ENCODE measurements at places on chromosomes 16 and 17.

DNA sequence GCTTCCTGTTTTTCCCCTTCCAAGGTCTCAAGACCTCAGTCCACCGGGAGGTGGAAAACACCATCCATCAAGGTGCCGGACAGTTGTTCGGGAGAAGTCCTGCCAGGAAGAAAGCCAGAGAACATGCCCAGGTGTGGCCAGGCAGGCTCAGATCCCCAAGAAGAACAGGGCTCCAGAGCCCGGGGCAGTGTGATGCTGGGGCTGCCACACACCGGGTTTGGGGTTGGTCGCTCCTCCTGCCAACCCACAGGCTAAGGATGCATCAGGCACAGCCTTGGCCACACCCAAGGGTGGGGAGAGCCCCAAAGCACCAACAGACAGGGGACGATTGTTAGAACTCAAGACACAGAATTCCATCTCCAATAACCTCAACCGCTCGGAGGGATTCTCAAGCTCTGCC, 19.7 kb downstream of the ZFHX3 start:
- DNase-seq: no peak

- peak; percentile 51 for DNase-seq
Measured at GRCh38 chr16:46830417-46830901, 521 bp downstream of the C16orf87 start.

GRCh38 chr16:2151188-2152091, 3.0 kb downstream of the RAB26 start:
- DNase-seq: peak; percentile 64

GRCh38 chr16:68083239-68083781, 1.9 kb upstream of the NFATC3 start:
- no peak for DNase-seq

- DNase-seq: peak; percentile 91
Measured at GRCh38 chr17:48636177-48637018, 10.2 kb upstream of the HOXB9 start.

DNA sequence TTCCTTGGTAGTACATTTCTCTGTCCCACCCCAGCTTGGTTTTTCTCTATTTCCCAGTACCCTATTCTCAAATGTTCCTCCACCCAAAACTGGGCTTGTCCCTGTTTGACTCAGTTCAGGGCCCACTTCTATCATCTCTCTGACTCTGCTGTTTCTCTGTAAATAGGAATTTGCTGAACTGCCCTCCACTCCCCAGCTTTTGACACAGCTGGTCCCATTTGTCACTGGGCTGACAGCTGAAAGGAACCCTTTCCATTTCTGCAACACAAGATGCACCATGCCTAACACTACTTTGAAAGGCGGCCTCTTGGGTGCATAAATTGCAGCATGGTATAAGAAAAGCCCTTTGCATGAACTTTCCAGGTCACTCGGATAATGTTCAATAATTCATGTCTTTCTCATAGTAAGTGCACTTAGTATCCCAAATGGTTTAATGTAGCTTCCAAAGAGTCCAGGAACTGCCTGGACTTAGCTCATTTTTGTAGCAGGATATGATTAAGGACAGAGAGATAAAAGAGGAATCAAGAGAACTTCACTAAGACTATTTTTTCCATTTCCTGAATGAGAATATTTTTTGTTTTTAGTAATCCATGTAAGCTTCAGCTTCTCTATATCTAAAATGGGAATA, 256.7 kb downstream of the CDH11 start:
- no peak for DNase-seq

DNA sequence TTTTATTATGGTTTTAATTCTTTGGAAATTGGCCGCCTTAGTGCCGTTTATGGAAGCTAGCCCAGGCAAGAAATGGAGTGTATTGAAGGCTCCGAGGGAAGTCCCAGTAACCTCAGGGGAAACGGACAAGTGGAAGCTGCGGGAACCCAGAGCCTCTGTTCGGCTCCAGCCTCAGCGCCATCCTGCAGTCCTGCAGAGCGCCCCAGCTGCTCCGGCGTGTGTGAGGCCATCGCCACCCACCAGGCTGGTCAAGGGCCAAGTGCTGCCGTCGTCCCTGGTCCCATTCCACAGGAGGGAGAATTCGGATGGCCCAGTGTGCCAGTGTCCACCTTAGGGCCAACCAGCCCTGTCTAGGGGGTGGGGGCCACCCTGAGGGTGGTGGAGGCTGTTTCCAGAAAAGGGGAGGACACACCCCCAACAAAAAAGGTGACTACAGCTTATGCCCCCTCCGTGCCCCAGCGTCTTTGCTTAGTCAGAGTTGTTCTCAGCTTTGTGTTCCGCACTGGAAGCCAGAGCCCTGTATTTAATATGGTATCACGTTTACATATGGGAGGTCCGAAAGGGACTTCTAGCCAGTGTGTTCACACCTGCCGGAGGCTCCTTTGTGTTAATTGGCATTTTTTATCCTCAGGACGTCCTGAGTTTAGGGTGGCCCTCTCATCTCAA, 13.0 kb downstream of the MGRN1 start:
- DNase-seq: no peak

DNA sequence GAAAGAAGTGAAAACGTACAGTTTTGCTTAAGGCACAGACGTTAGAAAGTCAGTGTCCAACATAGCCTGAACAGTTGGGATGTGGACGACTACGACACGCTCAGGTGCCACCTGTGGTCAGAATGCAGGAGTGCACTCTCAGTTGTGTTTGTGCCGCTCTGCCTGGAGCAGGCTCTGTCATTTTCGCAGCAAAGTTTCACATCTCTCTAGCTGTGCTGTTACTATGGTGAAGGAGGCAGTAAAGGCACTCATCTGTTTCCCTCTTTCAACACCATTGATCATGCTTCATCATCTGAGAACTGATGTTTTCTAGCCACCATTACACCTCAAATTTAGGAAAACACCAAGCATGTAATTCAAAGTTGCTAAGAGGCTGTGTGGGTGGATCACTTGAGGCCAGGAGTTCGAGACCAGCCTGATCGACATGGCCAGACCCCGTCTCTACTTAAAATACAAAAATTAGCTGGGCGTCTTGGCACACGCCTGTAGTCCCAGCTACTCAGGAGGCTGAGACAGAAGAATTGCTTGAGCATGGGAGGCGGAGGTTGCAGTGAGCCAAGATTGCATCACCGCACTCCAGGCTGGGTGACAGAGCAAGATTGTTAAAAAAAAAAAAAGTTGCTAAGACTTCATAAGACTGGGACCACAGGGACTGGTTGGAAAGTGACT, 44.9 kb upstream of the DNAJA2 start:
- peak; percentile 56 for DNase-seq

DNA sequence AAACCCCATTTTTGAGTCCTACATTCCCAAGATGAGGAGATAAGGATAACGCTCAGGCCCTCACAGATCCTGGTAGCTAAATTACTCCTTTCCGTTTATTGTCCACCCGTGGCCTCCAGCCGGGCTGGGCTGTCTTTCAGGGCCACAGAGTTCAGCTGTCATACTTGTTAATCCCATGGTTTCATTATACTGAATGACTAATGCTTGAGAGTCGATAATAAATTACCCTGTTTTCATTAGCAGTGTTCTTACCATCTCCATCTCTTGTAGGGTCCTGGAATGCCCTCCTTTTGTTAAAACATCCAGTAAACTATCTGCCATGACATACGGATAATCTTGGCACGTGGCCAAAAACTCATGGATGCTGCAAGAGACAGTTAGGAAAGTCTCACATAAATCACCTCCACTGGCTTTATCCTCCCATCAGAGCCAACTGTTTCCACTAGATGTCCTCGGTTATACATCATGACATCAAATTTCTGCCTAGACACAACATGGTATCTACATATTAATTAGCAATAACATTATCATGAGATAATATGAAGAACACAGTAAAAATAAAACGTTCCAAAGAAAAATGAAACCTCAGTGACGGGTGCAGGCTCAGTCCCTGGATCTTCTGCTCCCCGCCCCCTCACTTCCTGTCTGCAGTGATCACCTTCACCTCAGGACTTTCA, 45.3 kb downstream of the BRD7 start:
- peak; percentile 59 for DNase-seq

DNA sequence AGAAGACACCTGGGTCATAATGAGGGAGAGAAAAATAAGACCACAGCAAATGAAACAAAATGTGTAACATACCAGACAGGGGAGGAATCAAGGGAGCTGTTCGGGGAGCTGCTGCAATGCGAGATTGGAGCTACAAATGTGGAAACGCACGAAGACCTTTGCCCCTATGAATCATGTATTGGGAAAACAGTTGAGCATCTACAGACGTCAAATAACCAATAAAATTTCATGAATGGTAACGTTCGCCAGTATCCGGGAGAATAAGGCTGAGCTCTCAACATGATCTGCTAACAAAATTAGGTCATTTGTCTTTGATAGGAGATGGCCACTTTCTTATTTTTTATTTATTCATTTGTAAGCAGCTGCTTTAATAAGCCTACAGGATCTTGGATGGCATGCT, 486.2 kb upstream of the RBFOX1 start:
- no peak for DNase-seq

- no peak for DNase-seq
Measured at GRCh38 chr17:64063088-64063487, 42.7 kb upstream of the ICAM2 start.

- DNase-seq: peak; percentile 73
Measured at GRCh38 chr17:61157246-61157886, 242.3 kb upstream of the TBX2 start.

DNA sequence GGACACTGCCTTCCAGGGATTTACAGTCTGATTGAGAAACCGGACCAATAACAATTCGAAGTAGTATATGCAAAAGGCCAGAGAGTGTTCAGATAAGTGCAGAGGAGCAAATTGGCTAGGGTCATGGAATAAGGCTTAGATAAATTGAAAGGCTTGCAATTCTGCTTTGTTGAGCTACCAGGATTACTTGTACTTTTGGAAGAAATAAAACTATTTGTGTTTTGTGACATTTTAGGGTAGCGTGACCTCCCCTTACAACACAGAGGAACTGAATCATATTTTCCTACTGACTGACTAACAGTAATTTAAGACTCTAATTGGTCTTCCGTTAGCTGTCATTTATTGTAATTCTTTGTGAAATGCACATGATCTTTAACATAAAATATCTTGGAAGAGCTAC, 104.7 kb downstream of the PITPNC1 start:
- no peak for DNase-seq

DNA sequence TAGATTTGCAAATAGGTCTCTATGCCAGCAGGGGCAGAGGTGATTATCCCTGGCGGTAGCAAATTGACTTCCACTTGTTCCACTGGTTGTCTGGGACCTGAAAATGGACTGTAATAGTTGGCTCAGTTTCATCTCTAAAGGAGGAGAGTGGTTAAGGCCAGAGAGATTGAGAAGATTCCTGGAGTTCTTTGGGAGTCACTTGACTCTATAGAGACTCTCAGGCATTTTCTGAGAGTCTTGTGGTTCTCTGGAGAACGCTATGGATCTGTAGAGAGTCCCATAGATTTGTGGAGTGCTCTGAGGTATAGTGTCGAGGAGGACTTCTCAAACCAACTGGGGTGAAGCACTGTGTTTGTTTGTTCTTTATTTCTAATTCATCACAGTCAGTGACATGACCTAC, 8.9 kb upstream of the PMP22 start:
- DNase-seq: no peak

GRCh38 chr16:48810803-48811453, 200.9 kb upstream of the N4BP1 start:
- DNase-seq: no peak

DNA sequence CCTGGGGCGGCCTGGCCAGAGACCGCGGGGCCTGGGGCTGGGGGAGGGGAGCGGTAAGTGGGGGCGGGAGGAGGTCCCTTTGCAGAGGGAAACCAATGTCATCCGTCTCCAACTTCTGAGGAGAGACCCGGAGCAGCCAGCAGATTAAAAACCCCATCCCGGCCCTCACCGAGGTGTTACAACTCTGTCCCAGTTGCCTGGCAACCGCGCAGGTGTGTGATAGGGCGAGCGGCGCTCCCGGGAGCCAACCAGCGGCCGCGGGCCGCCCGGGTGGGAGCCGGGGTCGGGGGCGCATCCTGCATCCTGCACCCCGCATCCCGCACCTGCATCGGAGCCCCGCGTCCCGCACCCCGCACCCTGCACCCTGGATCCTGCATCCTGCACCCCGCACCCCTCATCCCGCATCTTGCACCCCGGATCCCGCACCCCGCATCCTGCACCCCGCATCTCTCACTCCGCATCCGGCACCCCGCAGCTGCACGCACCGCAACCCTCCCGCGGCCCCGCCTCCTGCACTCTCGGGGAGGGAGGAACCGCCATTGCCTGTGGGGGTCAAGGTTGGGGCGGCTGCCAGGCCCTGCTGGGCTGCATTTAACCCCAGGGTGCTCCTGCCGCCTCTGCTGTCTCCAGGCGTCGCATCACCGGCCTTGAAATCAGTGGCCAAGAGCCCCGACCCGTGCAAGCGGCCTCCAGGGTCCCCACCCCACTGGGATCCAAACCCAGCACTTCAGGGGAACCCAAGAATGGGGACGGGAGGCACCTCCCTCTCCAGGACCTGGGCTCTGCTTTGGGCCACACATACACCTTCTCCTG, 47.3 kb downstream of the RTN4RL1 start:
- DNase-seq: peak; percentile 50

DNA sequence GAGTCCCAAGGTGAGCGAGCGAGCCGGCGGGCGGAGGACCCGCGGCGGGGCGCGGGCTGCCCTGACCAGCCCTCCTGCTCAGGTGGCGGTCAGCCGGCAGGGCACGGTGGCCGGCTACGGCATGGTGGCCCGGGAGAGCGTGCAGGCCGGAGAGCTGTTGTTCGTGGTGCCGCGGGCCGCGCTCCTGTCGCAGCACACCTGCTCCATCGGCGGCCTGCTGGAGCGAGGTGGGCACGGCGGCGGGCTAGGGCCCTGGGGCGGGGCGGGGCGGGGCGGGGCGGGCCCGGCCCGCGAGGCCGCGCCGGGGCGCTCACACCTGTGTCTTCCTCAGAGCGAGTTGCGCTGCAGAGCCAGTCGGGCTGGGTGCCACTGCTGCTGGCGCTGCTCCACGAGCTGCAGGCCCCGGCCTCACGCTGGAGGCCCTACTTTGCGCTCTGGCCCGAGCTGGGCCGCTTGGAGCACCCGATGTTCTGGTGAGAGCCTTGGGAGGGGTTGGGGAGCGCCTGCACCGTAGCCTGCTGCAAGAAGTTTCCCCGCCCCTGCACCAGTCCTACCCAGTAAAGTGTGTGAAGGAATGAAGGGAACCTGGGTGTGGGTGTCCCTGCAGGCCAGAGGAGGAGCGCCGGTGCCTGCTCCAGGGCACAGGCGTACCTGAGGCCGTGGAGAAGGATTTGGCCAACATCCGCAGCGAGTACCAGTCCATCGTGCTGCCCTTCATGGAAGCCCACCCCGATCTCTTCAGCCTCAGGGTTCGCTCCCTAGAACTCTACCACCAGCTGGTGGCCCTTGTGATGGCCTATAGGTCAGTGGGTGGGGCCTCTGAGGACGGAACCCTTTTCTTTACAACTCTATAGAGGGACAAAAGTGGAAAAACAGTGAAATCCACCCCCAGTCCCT, 802 bp downstream of the SETD6 start:
- peak; percentile 36 for DNase-seq

All from BE2C (cell line).